ENCODE measurements at places on chromosomes 13 and 19. TPM values are rescaled to one million over a fixed set of nuclear protein-coding genes. Genes with fewer than 3 reads are reported as not detected.

The IGSF23 gene
- not detected for total RNA-seq

The BST2 gene
- 133 TPM for total RNA-seq

The LGALS14 gene
- not detected for total RNA-seq

The ZNF682 gene
- 9.6 TPM for total RNA-seq

- no peak for DNase-seq
Observed at GRCh38 chr13:26599860-26600259, 42.4 kb downstream of the WASF3 start.

- no peak for DNase-seq
Observed at GRCh38 chr19:46551164-46551563, 50.0 kb upstream of the CALM3 start.

DNA sequence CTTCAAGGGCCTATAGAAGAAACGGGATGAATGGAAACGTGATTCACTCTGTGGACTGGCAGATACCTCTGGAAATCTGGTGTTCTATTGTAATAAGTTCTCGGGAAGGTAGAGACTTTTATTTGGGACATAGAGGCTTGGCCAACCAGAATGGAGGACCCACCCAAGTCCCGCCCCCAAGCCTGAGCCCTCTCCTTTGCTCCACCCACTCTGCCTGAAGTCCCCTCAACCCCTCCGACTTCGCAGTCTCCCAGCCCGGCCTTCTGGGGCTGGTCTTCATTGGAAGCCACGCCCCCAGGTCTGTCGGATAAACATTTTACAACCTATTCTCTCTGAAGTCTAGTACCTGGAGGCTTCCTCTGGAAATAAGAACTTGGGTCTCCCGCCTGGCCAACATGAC is 16.9 kb downstream of the FBXL12 start:
- no peak for DNase-seq

GRCh38 chr19:6138066-6138465 is 2.6 kb downstream of the ACSBG2 start:
- no peak for DNase-seq

Measured in upper lobe of right lung (tissue), 1 donor.